ENCODE measurements at places on chromosomes 6 and 20. TPM values are rescaled to one million over a fixed set of nuclear protein-coding genes. Genes with fewer than 3 reads are reported as not detected.

BPI gene
- not detected for total RNA-seq

MKKS gene
- total RNA-seq = 12.4 TPM

CDSN gene
- 0.54 TPM for total RNA-seq

SIRPB2 gene
- total RNA-seq = 6.7 TPM

KCNQ5 gene
- 0.38 TPM for total RNA-seq

SLPI gene
- 28.0 TPM for total RNA-seq

ARHGAP40 gene
- not detected for total RNA-seq

BTN1A1 gene
- not detected for total RNA-seq

PRKN gene
- 4.4 TPM for total RNA-seq

Measured in Peyer's patch (tissue), 4 donors.